IMR-90 (cell line): ENCODE measurements at places on chromosomes 5 and 9. TPM values are rescaled to one million over a fixed set of nuclear protein-coding genes. Genes with fewer than 3 reads are reported as not detected.
A peak's percentile ranks its signal among the peaks of the same experiment; 100 is the strongest.

NR6A1 gene
- total RNA-seq: 0.28 and 0.36 TPM in 2 replicates

ANXA2R gene
- 1.3 and 1.4 TPM in 2 replicates for total RNA-seq

- peak; percentile 62 for DNase-seq
Observed at GRCh38 chr5:139272471-139273321, 20.8 kb upstream of the MATR3 start.

DNA sequence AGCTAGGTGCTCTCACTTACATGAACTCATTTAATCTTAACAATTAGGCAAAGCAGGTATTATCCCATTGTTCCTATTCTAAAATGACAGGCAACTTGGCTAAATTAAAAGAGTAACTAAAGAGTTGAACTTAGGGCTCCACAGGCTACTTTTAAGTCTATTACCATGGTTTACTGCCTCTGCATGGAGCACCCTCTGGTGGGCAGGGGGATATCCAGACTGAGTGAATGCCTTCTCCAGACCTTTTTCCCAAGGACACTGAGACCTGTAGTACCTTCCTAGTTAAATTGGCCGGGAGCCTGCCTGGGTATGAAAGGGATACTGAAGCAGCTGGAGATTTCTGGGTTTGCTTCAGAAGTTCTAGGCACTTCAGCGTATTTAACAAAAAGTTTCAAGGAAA, 238.1 kb downstream of the ELAVL2 start:
- DNase-seq: no peak

DNA sequence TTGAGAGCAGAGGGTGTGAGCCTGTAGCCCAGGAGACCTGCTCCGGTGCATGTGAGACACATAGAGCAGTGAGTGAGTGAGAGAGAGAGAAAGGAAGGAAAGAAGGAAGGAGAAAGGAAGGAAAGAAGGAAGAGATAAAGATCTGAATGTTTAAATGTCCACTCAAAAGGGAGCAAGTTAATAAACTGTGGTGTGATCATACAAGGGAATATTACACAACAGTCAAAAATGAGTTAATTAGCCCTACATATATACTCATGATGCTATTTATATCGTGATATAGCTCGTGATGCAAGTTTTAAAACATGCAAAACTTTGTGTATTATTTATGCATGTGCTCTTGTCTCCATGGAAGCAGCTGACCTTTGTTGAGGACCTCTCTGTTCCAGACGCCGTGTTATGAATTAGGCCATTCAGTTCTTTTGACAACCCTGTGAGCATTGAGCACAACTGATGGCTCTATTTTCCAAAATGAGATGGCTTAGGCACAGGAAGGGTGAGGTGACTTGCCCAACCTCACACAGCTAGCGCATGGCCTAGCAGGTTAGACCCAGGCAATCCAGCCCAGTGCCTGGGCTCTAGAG, 70.6 kb downstream of the HMCN2 start:
- no peak for DNase-seq

DNA sequence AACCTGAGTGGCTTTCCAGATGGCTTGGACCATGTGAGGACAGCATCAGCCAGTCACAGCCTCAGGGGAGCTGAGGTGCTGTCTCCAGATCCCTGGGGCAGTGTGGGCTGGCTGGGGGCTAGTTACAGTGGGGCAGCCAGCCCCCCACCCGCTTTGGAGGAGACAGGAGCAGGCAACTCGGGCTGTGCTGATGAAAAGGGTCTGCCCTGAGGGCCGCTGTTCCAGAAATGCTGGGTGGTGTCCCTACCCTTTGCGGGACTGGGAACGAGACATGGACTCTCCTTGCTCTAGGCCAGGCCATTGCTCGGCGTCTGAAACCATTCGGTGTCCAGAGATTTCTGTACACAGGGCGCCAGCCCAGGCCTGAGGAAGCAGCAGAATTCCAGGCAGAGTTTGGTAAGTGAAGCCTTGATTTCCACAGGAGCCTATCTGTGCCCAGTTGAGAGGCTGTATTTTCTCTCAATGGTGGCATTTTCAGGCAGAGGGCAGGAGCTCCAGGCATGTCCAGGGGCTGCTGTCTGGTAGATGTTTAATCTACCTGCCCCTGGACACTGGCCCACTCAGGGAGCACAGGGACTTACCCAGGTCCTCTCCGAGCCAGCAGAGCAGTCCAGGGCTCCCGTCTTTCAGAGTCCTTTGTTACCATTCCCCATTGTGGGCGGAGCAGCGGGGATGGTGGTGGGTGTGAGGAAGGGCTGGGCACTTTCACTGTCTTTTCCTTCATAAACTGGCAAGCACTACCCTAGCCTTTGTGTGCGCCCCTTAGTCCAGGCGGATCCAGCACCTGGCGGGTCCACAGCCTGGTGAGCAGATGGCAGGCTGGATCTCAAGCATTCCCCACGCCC, 7.2 kb downstream of the GRHPR start:
- no peak for DNase-seq
